IPS DF 19.7 (cell line): ENCODE measurements at places on chromosomes 12 and 14.

DNA sequence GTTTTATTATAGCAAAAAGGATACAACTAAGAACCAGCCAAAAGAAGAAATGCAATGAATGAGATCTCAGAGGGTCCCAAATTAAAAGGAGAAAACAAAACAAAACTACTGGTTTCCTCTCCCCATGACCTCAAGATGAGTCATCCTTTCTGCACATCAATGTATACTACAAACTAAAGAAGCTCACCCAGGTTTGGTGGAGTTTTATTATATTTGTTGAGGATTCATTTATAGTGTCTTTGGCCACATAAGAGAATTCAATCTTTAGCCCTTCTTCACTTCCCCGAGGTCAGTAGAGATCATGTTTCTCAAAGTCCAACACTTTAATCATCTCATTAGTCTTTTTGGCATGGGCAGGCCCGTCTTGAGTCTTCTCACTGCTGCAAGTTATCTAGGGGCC, 210.6 kb downstream of the SLC6A15 start:
- no peak for DNase-seq

DNA sequence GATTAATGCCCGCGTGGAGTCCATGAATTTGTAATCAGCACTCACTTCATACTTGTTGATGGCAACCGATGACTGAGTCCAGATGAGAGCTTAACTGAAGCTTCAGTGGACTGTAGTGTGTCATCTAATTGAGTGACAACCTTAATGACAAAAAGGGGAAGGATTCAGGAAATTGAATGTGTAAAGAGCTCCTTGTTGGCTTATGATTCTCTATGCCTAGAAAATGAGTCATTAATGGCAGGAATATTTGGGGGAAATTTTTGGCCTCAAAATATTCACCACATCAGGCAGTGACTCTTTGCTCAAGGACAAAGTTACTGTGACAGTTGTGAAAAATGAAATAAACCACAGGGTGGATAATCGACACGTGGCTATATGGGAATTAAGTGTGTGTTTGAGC, 55.3 kb upstream of the STON2 start:
- no peak for DNase-seq

- no peak for DNase-seq
Observed at GRCh38 chr12:25434515-25434914, 118.6 kb downstream of the LMNTD1 start.

DNA sequence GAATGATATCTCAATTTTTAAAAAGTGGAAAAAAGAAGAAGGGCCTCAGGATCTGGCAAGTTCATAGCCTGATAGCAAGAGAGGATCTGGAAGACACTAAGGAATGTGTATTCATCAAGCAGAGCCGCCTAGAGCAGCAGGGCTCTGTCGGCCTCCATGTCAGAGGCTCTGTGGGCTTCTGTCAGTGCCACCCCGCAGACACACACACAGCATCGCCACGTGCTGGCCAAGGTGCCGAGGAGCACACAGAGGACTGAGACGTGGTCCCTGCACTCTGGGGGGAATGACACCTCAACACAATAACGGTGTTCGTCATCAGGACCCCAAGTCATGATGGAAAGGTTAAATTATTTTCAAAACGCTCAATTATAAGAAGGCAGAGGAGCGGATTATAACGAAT, 21.3 kb upstream of the PRMT8 start:
- DNase-seq, result no peak

DNA sequence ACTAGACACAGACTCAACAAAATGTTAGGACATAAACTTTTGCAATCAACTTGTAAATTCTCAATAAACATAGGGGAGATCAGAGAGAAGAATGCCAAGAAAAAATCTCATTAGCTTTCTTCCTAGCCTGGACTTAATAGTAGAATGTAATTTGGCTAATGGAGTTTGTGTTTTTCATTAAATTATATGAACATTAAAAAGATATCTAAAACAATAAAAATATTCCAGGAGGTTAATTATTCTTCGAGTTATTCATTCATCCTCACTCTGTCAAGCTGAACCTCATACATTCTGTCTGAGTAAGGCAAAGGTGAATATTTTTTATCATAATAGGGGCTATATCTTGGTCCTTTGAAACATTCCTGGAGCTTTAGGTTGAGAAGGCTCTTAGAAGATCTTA, 551.9 kb upstream of the TBX3 start:
- DNase-seq, result no peak

- DNase-seq, result no peak
Observed at GRCh38 chr12:268483-268840, 5.8 kb upstream of the SLC6A13 start.

DNA sequence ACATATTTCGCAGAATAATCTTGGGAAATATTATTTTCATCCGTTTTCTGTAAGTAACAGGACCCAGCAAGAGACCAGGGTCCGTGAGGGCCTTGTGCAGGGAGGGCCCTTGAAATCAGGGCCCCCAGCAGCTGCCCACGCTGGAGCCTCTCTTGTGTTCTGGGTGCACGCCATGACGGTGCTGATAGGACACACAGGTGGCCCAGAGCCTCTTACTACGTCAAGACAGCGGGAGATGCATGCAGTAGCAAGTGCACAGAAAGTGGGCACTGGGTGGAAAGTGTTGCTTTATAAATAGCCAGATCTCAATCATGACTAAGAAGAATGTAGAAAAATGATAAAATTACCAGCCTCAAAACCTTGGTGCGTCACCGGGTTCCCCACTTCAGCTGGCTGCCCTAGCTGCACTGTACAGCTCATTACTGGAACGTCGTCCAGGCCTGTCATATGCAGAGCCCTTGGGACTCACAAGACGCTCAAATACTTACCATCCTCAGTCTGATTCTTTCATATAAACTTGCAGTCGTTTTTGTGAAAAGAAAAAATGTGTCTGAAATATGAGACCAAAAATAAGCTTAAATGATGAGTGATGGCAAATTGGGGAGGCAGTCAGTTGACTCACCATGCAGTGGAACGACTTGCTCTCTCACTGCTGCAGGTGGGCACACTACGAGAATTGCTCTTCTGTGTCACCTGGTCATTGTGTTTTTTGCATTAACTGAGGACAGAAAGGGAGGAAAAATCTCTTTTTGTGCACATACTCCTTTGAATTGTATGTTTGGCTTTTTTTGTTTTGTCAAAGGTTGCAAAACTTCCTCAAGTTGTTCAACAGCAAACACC, 68.2 kb downstream of the DDX51 start:
- no peak for DNase-seq

DNA sequence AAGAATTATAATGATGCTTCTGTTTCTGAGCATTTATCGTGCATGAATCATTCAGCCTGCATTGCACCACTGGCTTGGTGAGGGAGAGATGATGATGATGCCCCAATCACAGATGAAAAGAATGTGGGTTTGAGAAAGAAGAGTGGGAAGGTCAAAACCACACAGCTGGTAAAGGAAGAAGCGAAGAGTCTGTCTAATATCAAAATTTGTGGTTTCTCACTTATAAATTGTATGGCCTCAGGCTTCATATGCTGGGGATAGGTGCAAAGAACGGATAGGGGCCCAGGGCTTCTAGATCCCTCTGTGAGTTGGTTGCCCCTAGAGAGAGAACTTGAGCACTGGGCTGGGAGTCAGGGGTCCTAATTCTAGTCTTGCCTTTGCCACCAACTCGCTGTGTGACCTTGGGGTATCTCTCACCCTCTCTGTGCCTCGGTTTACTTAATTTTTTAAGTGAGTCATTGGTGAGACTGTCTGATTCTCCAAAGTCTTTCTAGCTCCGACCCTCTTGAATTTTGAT, 2.2 kb downstream of the OASL start:
- DNase-seq, result no peak

DNA sequence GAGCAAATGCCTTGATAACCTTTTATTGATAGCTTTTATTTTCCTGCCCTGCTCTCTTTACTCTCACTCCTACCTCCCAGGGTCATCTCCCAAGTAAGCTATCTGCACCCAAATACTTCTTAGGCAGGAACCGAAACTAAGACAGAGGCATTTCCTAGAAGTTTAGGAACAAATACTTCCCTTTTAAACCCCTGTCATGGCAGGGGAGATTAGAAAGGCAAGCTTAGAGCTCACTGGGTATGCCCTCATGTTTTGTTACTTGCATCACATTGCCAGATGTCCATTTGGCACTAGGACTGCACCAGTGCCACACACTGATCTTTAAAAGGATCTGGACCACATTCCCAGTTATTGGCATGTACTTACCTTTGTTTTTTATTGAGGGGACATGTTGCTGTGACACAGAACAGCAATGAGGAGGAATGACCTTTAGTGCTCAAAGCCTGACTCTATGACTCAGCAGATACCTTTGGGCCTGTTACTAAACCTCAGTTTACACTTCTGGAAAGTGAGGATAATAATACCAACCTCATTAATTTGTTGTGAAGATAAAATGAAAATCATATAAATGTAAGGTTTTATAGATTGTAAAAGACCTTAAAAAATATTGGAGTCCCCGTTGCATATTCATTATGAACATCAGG, 40.9 kb upstream of the MBIP start:
- no peak for DNase-seq

DNA sequence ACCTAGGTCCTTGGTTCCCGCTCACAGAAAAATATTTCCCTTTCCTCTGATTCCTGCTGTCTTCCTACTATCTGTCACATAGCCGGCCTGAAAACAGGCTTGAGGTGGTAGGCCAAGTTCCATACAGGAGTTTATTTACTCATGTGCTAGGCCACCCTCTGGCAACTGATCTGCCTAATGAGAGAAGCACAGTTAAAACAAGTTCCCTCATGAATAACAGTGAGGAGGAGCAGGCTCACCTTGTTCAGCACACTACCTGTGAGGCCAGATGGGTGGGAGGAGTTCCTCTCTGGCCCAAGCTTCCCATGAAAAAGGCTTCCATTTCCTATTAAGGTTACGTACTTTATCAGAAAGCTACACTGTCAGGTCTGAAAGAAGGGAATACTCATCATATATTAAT, 206.0 kb downstream of the MYRFL start:
- DNase-seq, result no peak

DNA sequence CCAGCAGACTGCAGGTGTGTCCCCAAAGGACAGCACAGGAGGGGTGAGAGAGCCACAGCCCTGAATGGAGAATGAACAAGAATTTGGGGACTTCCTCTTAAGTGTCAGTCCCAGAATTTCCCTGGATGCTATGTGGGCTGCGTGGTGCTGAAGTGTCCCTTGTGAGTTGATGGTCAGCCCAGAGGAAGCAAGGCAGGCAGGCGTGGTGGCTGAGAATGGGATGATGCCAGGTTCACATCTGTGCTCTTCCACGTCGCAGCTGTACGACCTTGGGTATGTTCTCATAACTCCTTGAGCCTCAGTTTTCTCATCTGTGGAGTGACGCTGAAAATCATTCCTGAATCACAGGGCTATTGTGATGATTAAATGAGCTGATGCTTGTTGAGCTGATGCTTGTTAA, 62.1 kb upstream of the GPATCH2L start:
- no peak for DNase-seq

GRCh38 chr12:49061157-49061650, 610 bp upstream of the KMT2D start:
- DNase-seq, result no peak

DNA sequence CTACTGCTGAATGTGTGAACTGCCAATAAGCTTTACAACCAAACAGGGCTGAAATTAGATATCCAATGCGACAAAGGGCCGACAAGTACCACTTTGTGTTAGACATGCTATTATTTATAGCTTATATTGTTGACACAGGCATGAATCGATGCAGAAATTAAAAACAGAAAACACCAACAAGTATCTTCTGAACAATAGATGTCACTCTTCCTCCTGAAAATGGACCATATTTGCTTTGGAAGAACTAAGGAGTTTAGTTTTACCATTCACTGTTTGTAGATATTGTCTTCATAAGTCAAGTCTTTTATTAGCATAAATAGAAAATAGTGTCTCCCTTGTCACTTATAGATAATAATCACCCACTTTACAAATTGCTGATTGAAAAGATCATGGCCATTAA, 86.5 kb downstream of the LRIG3 start:
- DNase-seq, result no peak

GRCh38 chr12:69704357-69704756, 5.3 kb upstream of the BEST3 start:
- DNase-seq, result no peak

GRCh38 chr12:124238886-124239285, 56.0 kb upstream of the RFLNA start:
- DNase-seq, result no peak

DNA sequence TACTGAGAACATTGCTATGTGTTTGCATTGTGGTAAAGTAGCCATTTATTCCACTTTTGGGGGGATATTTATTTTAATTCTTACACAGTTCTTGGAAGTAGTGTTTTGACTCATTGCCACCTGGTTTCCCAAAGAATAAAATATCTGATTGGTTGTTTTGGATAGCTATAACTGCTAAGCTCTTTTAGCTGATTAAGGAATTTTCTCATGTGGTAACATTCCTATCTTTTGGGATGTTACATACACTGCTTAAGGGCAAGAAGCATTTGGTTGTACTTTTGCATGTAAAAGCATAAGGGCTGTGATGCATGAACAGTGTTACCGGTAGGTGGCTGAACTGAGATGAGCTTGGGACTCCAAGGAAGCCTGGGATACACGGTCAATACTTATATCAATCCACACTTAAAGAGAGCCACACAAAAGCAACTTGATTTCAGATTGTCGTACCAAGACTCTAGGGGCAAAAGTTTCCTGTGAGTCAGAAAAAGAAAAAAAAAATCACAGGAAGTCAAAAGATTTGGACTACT, 71.4 kb upstream of the PRKD1 start:
- no peak for DNase-seq

DNA sequence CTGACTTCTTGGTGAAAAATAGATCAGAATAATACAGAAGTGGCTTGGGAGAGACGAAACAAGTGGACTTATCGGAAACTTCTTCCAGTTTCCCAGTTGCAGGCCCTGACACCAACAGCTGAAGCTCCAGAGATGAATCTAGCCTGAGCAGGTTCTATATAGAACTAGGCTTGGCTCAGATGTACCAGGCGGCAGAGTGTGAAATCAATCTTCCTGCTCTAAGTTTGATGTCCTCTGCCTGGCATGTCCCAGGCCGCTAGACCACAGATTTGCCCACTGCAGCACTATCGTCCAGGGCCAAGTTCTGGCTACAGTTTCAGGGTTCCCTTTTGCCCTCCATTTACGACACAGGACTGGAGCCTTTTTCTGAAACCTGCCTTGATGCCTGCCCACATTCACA, 91.3 kb upstream of the PLEKHA5 start:
- no peak for DNase-seq

DNA sequence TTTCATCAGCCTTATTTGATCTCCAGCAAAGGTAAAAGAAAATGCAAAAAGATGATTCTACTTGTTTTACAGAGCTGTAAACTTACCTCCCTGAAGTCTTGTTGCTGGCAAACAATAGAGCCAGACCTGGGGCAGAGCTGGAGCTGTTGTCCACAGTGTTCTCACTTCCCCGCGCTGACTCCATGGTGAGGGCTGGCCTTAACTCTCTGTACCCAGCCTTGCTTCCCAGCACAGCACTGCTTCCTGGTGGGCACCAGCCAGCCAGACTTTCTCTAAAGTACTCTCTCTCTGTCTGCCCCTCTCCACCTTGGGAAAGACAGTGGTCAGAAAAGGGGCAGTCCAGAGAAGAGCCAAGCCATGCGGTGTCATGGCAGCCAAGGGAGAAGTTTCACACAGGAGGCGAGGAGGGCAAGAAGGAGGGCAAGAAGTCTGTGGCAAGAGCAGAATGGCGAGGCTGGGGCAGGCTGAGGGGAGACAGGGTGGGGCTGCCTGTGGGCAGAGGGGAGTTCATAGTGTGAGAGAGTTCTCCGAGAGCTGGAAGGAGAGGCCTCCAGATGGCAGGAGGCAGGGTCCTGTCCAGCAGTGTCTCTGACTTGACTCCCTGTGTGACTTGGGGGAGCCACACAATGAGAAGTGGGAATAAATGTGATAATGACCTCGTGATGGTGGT, 9.3 kb downstream of the EVL start:
- no peak for DNase-seq
